ENCODE measurements at places on chromosomes 16 and 17. TPM values are rescaled to one million over a fixed set of nuclear protein-coding genes. Genes with fewer than 3 reads are reported as not detected.

- DNase-seq = no peak
These were observed 2.7 kb downstream of the NPTX1 start for GRCh38 chr17:80473701-80474100.

- DNase-seq = no peak
These were observed 1.1 kb downstream of the CCL4 start for GRCh38 chr17:36104701-36105181.

DNA sequence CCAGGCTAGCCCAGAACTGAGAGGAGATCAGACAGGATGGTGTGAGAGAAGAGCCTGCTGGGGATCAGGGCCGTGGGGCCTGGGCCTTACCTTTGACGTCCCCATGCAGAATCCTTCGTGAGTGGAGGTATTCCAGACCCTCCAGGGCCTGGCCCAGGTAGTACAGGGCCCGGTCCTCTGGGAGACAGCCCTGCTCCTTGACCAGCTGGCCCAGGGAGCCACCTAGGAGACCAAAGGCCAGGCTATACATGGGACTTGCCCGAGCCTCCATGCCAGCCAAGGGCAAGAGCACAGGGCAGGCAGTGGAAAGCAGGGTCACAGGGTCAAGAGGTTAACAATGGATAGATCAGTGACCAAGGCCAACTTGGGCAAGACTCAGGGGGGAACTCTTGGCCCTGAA is 12.1 kb upstream of the SPATA32 start:
- DNase-seq = no peak

The CHD9NB gene
- 0.43 TPM for total RNA-seq

GRCh38 chr16:48089053-48089792 is 66.6 kb downstream of the ABCC12 start:
- DNase-seq = no peak

The UBALD2 gene
- total RNA-seq = 15.9 TPM

The AURKB gene
- total RNA-seq = not detected

DNA sequence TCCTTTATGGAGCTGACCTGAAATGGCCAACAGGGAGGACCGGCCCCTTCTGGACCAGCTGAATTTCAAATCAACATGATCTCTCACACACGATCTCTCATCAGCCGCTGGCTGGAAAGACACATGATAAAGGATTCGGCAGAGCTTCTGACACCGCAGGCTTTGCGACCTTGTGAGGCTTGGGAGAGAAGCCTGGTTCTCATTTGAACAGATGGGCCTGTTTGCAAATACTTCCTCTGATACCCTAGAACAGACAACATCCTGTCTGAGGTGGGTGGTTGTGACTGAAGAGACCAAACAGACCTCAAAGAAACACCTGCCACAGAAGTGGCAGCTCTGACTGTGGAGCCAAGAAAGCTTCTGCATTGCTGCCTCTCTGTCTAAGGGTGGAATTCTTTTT is 77.9 kb upstream of the SDK2 start:
- DNase-seq = no peak

DNA sequence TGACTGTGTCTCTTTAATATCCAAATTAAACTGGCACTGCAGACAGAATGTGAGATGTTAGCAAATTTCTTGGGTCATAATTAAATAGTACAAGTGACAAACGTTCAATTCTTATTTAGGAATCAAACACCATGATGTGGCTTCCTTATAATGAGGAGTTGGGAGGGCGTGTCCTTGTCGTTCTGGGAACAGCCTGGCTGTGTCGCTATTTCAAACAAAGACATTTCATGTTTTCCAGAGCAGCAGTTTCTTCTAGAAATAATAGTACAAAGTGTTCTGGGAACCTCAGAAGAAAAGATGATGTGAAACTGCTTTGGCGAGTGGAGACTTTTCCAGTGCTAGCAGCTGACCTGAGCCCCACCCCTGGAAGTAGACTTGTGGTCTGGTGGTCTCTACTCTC is 301.7 kb upstream of the N4BP1 start:
- no peak for DNase-seq

GRCh38 chr16:59320657-59321056 is 586.5 kb upstream of the GOT2 start:
- no peak for DNase-seq

GRCh38 chr16:66426112-66427035 is 721 bp upstream of the BEAN1 start:
- DNase-seq = no peak

DNA sequence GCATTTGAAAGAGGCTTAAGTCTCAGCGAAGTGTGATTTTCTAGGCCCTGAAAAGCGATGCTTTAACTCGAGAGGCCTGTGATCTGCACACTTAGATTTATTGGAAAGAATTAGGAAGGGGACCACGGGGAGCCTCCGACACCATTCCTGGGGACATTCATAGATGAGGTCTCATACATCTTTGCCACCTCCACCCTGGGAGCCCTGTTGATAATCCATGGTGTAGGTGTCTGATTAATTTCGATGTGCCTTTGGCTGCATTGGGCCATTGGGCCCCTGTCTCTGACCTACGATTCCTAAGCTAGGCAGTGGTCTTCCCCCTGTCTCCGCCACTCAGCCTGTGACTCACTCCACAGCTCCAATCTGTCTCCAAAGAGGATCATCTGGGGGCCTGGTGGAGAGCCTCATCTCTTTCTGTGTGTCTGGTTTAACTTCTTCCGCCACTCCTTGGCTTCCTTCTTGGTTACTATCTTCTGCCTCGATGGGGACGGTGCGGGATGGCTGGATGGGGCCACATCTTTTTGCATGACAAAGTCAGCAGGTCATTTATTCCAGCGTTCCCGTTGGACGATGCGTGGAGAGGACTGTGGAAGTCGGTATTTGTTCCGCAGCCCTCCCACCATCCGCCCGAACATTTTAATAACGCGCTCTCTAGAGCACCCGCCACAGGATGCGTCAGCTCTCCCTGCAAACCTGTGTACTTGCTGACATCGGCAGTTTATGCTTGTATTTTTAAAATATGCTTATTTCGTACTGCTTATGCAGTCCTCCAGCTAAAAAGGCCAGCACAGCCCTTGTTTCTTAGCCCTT is 109.3 kb downstream of the IRX3 start:
- DNase-seq = no peak

GRCh38 chr16:58265480-58266052 is 29.3 kb downstream of the PRSS54 start:
- DNase-seq = no peak

GRCh38 chr16:2370721-2371120 is 30.2 kb upstream of the ABCA3 start:
- DNase-seq = no peak

The PITPNC1 gene
- 10.9 TPM for total RNA-seq

- no peak for DNase-seq
These were observed 121.4 kb downstream of the SKAP1 start for GRCh38 chr17:48308581-48308980.

The NBR1 gene
- 45.6 TPM for total RNA-seq

DNA sequence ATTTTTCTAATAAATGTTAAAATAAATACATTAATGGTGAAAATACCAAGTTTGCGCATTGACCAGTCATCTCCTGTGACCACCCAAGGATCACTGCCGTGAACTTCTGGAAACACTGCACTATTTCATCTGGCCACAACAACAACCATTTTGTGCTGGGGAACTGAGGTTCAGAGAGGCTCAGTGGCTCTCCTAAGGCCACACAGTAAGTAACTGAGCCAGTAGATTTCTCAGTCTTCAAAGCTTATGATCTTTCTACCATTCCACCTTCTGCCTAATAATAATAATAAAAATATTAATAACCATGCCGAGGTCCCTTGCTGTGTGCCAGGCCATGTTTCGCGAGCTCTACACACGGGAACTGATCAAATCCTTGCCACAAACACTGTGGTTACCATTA is 182.0 kb downstream of the IRF8 start:
- no peak for DNase-seq

The MEOX1 gene
- 17.8 TPM for total RNA-seq

DNA sequence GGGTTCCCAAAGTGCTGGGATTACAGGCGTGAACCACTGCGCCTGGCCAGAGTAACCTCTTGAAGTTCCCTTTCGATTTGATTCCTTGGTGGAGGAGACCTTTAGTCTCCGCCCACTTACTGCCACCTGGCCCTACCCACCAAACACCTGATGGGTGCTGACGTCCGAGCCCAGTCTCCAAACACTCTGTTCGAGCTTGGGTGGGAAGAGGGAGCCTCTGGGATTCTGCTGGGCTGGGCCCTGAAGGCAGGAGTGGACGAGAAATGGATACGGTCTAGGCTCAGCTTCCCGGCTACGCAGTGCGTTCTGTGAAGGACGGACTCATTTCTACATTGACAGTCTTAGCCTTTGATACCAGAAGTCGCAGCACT is 870 bp upstream of the ITGA3 start:
- no peak for DNase-seq

The UTS2R gene
- not detected for total RNA-seq

The CLEC16A gene
- 16.2 TPM for total RNA-seq

The KRTAP4-3 gene
- not detected for total RNA-seq

The TSC2 gene
- 258 TPM for total RNA-seq
